Astrocyte (in vitro differentiated cells and primary cell): ENCODE measurements at places on chromosomes 11 and 22. TPM values are rescaled to one million over a fixed set of nuclear protein-coding genes. Genes with fewer than 3 reads are reported as not detected.

The OTOG gene
- total RNA-seq = not detected in 2 replicates

- no peaks in the 10 kb centered on the region for H3K36me3 ChIP-seq
- no peak overlapping the region for H3K4me3 ChIP-seq
- peaks cover 11% of the 10 kb centered on the region for H3K27me3 ChIP-seq
- peak; percentile 19 for DNase-seq
- H3K27ac ChIP-seq = no peak overlapping the region
Measured at GRCh38 chr22:44365191-44365590, 52.4 kb upstream of the SHISAL1 start.

GRCh38 chr11:115872416-115872815 lies 368.2 kb upstream of the CADM1 start:
- H3K4me1 ChIP-seq = no peaks in the 10 kb centered on the region
- H3K4me3 ChIP-seq = no peak overlapping the region
- H3K36me3 ChIP-seq = no peaks in the 10 kb centered on the region

DNA sequence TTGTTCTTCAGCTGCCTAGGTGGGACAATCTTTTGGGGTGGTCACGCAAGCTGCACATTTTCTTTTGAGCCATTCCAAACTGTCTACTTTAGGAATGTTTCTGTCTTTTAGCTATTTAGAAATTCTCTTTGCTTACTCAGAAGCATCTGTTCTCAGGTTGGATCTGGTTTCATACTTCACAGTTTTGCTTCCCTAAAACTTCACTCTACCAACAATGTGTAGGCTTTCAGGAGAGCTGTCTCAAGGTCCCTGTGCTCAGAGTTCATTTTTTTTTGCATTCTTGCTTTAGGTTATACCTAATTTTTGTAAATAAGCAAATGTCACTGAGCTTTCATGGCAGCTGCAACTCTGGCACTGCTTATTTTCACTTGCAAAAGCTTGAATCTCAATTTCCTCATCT lies 36.7 kb downstream of the CCDC90B start:
- H3K4me1 ChIP-seq = no peaks in the 10 kb centered on the region
- no peak for DNase-seq
- no peak overlapping the region for H3K27ac ChIP-seq
- no peak overlapping the region for H3K4me3 ChIP-seq
- H3K36me3 ChIP-seq = no peaks in the 10 kb centered on the region

DNA sequence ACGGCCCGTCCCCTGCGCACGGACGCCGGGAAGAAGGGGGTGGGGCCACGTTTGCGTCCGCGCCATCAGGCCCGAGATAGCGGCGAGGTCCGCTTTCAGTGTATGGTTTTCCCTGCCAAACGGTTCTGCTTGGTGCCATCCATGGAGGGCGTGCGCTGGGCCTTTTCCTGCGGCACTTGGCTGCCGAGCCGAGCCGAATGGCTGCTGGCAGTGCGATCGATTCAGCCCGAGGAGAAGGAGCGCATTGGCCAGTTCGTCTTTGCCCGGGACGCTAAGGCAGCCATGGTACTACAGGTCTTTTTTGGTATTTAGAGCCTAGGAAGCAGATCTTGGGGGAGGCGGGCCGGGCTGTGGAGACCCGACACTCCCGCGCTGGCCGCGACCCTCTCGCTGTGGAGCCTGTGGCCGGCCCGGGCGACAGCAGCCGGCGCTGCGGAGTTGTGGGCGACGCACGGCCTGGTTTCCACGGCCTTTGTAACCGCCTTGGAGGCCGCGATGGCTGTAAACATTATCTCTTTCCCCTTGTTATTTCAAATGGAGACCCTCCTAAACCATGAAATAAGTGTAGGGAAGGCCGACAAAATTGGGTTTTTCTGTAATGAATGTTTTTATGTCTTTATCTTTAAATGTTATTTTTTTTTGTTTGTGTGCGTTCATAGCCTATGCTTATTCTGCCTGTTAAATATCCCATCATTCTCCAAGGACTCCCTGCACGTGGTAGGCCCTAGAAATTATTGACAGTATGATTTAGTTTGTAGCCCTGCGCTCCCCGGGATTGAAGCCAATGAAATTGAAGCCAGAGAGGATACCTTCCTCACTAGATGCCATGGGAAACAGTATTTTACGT lies at the start of gene AASDHPPT:
AASDHPPT (plus strand) TSS at position 54 of the 847 bp plus-strand sequence; CDS start at position 103, 49 bp downstream.
- H3K4me1 ChIP-seq = peaks cover 13% of the 10 kb centered on the region
- H3K4me3 ChIP-seq = peak within 1 kb of the TSS; percentile 96
- H3K27me3 ChIP-seq = no peaks in the 10 kb centered on the region
- H3K36me3 ChIP-seq = peaks cover 22% of the 10 kb centered on the region
- peak within 1 kb of the TSS; percentile 99 for H3K27ac ChIP-seq

GRCh38 chr22:21696115-21696514 lies 30.3 kb downstream of the PPIL2 start:
- DNase-seq = no peak
- H3K4me1 ChIP-seq = peaks cover 25% of the 10 kb centered on the region
- H3K4me3 ChIP-seq = no peak overlapping the region
- H3K27ac ChIP-seq = no peak overlapping the region

The APOA1 gene
- total RNA-seq = 3.9 and 6.0 TPM in 2 replicates

DNA sequence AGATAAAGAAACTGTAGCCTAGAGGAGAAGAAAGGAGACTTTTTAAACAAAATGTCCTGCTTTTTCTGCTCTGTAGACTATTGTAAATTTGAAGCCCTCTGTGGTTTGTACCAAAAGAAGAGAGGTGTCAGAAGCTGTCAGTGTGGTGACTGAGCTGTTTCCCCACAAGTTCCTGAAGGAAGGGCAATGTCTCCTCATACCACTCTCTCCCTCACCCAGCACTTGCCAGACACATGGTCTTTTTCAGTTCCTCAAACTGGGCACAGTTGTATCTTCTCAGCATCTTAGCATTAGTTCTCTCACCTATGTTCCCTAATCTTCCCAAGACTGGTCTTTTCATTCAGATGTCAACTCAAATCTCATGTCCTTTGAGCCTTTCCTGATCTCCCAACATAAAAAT lies 4.3 kb downstream of the BCO2 start:
- DNase-seq = no peak
- H3K36me3 ChIP-seq = no peaks in the 10 kb centered on the region
- no peaks in the 10 kb centered on the region for H3K27me3 ChIP-seq
- no peak overlapping the region for H3K27ac ChIP-seq
- H3K4me3 ChIP-seq = no peak overlapping the region

DNA sequence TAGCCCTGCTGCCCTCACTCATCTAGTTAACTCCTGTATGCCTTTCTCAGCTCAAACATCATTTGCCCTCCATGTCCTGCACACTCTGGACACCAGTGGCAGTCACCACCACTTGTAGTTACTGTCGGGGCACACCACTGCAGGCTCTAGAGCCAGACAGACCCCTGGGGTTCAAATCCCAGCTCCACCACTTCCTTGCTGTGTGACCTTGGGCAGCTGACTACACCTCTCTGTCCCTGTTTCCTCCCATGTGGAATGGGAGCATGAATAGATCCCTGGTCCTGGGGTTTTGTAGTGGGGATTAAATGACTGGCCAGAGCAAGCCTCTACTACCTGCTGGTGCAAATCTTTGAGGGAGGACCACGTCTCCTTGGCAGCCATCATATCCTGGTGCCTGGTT lies 7.8 kb upstream of the IFT27 start:
- H3K36me3 ChIP-seq = no peaks in the 10 kb centered on the region
- no peak overlapping the region for H3K4me3 ChIP-seq
- H3K27ac ChIP-seq = no peak overlapping the region
- peaks cover 29% of the 10 kb centered on the region for H3K27me3 ChIP-seq
- no peak for DNase-seq
- H3K4me1 ChIP-seq = peaks cover 4% of the 10 kb centered on the region

GRCh38 chr11:7278314-7278917 lies 26.7 kb downstream of the SYT9 start:
- no peaks in the 10 kb centered on the region for H3K27me3 ChIP-seq
- H3K36me3 ChIP-seq = no peaks in the 10 kb centered on the region
- no peak overlapping the region for H3K4me3 ChIP-seq
- no peak overlapping the region for H3K27ac ChIP-seq
- H3K4me1 ChIP-seq = no peaks in the 10 kb centered on the region

DNA sequence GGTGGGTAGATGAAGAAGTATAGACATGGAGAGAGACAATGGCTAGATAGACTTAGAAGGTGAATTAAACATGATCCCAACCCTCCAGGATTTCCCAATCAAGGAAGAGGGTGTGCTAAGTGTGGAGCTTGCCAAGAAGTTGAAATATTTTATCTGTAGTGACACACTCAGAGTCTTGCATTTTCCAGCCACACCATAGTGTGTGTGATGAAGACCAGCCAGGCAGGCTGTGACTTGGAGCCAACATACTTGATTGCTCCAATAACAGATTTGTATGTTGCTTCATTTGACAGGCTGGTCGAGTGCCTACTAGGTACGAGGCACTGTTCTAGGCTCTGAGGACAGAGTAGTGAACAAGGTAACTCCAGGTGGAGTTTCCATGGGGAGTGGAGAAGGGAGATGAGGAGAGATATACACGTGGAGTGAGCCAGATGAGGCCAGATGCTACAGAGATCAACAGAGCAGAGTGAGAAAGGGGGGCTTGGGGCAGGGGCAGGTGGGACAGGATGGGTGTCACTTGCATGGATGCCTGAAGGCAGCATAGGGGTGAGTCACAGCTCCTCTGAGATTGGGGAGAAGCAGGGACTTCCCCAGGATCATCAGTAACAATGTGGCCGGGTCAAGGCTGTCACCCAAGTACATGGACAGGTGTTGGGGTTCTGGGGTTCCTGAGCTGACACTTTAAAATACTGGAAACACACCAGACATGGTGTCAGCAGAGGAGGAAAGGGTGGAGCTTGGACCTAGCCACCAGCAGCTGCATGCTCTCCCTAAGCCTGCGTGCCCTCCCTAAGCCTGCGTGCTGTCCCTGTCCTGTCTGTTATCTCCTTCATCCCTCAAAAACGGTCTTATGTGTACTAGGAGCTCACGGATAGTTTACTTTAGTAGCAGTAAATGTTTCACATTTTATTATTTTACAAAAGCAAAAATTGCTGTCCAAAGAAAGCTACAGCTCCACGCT lies 23.6 kb downstream of the PDGFB start:
- no peak overlapping the region for H3K4me3 ChIP-seq
- no peak overlapping the region for H3K27ac ChIP-seq
- no peaks in the 10 kb centered on the region for H3K36me3 ChIP-seq
- no peaks in the 10 kb centered on the region for H3K27me3 ChIP-seq
- no peak for DNase-seq
- no peaks in the 10 kb centered on the region for H3K4me1 ChIP-seq

The OSM gene
- not detected in 2 replicates for total RNA-seq

The TREH gene
- total RNA-seq = not detected in 2 replicates
